ENCODE measurements at places on chromosomes 1 and 21.

DNA sequence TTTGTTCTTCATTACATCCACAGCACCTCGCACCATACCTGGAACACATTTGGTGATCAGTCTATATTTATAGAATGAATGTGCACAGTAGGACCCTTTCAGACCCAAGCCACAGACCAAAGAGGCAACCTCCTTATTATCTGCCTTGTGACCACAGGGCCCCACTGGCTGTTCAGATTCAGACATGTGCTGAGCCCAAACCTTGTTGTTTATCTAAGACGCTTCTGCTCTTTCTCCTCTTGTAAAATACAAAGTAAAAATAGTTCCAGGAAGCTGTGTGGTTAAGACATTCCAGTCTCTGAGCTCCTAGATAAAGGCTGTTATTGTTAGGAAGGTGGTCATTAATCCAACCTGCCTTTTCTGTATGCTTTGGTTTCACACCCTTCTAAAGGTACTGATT lies 3.6 kb upstream of the SCMH1 start:
- DNase-seq = no peak

- DNase-seq = no peak
Observed at GRCh38 chr1:214420833-214421232, 130.6 kb downstream of the PTPN14 start.

- DNase-seq = no peak
Observed at GRCh38 chr1:107748531-107748930, 216.4 kb downstream of the VAV3 start.

GRCh38 chr1:183733715-183734114 lies 71.2 kb upstream of the RGL1 start:
- DNase-seq = no peak

- DNase-seq = no peak
Observed at GRCh38 chr1:162568802-162569201, 7.3 kb downstream of the UAP1 start.

DNA sequence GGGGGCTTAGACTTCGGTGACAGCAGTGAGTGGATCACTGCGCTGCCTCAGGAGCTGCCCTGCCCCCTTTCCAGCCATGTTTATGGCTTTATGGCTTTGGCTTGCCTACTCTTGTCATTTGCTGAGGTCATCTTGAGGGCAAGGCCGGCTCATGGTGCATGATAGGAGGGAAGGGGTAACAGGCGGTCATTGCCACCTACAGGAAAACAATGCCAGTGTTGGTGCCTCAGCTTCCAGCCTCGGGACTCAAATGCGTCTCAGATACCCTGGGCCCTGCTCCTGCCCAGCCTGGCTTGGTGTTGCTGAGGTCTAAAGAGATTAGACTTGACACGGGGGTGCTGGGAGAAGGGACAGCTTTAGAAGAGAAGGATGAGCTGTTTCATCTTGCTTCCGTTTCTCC lies 14.5 kb downstream of the KDF1 start:
- DNase-seq = no peak

DNA sequence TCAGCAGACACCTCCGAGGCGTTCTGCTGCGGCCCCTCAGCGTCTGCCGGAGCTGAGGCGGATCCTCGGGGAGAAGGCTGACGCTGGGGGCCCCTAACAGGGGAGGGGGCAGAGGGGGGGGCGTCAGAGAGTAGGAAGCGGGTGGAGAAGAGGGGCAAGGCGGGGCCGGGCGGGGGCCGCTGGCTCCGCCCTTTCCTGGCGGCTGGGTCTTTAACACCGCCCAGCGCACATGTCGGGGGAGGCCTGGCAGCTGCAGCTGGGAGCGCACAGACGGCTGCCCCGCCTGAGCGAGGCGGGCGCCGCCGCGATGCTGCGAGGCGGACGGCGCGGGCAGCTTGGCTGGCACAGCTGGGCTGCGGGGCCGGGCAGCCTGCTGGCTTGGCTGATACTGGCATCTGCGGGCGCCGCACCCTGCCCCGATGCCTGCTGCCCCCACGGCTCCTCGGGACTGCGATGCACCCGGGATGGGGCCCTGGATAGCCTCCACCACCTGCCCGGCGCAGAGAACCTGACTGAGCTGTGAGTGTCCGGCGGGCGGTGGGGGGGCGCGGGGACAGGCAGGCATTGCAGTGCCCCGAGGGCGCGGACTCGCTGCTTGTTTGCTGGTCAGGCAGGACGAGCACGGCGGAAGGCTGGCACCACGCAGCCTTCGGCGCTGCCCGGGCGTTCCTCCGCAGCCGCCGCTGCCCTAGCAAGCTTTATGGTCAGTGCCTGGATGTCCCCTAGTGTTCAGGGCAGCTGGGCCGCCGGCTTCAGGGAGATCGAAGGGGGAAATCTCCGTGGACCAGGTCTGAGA lies at the start of gene NTRK1:
NTRK1 (plus strand) TSS at position 238 of the 796 bp plus-strand sequence; CDS start at position 308, 70 bp downstream.
- DNase-seq = peak; percentile 81

GRCh38 chr1:197374428-197374827 lies 106.4 kb downstream of the CRB1 start:
- DNase-seq = no peak

Data from right cardiac atrium (tissue), 5 donors.